H9 (cell line): ENCODE measurements at places on chromosomes 16 and 17.

DNA sequence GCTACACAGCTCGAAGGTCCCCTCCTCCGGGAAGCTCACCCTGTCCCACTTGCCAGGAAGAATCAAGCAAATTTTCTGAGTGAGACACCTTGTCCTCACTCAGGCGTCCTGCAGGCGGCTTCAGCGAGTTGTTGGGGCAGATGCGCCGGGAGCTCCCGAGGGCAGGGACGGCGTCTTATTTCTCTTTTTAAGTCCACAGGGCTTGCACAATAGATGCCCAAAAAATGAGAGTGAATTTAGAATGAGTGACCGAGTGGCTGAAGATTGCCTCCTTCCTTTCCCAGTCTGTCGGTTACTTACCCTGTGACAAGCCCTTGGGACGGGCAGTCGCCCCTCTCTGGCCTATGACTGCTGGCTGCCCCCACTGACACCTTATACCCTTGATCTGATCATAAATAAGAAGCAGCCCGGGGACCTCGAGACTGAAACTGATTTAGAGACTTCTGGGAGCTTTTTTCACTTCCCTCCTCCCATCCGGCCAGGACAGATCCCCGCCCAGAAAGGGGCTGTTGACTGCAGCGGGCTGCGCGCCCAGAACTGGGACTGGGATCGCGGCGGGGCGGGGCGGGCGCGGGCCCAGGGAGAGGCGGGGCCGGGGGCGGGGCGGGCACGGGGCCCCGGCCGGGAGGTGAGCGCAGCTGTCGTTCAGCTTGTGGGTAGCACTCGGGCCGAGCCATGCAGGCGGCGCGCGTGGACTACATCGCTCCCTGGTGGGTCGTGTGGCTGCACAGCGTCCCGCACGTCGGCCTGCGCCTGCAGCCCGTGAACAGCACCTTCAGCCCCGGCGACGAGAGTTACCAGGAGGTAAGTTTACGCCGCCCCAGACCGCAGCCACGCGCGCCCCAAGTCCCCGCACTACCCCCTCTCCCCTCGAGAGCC, at the start of gene TTYH2:
Gene TTYH2 (plus strand): TSS at position 659 of the 879 bp plus-strand sequence. CDS start 17 bp downstream, at position 676.
- peak; percentile 94 for DNase-seq

DNA sequence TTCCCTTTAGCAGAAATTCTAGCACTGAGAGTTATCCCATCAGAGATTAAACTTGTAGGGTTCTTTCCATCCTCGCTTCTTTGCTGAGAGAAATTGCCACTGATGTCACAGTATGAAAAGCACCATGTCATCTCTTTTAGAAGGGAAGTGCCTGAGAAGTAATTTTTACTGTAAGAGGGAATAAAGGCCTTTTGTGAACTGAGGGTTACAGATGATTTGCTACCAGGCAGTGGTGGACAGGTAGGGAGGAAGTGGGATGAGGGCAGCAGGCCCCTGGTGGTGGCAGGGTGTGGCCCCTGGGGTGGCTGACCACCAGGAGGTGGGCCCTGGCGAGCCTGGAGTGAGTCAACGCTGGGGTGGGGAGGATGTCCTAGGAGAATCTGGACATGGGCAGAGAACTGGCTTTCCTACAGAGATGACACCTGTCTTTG, 6.4 kb upstream of the MILR1 start:
- DNase-seq = no peak

DNA sequence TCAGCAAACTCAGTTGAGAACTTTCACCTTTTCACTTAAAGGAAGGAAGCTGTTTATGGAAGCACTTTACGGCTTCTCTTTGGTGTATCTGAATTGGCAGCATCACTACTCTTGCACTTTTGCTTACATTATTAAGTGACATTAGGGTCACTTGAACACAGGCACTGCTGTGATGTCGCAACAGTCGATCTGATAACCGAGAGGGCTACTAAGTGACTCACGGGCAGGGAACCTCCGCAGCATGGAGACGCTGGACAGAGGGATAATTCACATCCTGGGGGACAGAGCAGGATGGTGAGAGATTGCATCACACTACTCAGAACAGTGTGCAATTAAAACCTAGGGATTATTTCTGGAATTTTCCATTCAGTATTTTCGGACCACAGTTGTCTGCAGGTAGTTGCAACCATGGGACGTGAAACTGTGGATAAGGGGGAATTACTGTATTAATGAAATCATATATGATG, 56.5 kb downstream of the DNAH2 start:
- DNase-seq = no peak

DNA sequence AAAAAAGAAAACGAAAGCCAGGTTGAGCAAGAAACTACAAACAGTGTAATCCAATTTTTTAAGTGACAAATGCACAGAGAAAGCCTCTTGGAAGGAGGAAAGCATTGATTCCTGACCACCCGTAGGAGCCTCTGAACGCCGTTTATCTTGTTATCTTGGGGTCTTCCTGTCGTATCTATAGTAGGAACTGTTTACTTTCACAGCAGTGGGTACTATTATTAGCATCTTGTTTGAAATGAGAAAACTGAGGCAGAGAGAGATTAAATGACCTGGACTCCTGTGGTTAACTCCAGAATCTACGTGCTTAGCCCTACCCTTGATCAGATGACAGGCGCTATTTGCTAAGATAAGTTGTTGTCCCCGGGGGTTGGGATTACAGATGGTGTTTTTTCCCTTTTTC, 196.7 kb upstream of the FOXF1 start:
- DNase-seq = no peak

GRCh38 chr17:4540224-4540651, 14.9 kb downstream of the MYBBP1A start:
- peak; percentile 68 for DNase-seq

- no peak for DNase-seq
Observed at GRCh38 chr17:17087424-17088015, 45.3 kb downstream of the MPRIP start.

DNA sequence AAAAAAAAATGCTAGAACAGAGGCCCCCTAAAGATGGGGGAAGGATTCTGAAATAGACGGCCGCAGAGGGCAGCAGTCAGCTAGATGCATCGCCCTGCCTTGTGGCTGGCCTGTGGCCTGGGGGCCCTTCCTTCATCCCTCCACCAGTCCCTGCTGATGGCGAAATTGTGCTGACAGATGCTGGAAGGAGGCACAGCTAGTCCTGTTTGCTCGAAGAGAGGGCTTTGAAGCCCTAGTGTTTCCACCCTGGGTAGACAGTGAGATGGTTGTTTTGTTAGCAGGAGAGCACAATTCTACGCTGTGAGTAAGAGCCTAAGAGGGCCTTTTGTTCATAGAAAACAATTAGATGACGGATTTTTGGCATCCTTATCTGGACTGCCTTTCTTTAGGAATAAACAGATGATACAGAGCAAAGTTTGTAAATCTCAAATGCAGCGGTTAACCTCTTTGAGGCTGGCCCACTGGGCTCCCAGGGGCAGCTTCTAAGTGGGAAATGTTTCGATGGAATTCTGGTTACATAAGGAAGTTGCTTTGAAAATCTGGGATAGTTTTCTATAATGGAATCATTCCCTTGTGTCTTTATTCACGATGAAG, 23.0 kb downstream of the VPS35L start:
- no peak for DNase-seq

DNA sequence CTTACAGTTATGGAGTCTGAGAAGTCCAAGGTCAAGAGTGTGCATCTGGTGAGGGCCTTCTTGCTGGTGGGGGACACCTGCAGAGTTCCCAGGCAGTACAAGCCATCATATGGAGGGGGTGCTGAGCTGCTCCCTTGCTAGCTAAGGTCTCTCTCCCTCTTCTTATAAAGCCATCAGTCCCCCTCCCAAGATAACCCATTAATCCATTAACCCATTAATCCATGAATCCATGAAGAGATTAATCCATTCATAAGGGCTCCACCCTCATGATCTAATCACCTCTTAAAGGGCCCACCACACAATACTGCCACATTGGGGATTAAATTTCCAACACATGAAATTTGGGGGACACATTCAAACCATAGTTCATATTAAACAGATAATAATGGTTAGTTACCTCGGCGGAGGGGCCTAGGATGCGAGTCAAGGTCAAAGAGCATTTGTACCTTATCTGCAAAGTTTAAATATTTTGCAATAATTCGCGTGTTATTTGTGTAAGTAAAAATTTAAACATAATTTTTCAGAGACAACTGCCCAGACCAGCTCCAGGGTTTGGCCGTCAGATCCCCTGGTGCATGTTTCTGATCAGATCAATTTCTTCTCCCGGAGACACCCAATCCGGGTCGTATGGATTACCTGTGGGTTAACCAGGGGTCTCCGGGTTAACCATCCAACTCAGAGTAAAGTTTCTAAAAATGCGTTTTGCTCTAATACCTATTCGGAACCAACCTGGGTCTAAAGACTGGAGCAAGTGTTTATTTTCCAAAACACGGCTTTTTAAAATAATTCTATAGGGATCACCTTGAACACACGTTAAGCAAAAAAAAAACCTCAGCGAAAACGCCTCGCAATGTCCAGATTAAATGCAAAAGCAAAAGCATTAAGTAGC, 740 bp upstream of the POLR3E start:
- no peak for DNase-seq

DNA sequence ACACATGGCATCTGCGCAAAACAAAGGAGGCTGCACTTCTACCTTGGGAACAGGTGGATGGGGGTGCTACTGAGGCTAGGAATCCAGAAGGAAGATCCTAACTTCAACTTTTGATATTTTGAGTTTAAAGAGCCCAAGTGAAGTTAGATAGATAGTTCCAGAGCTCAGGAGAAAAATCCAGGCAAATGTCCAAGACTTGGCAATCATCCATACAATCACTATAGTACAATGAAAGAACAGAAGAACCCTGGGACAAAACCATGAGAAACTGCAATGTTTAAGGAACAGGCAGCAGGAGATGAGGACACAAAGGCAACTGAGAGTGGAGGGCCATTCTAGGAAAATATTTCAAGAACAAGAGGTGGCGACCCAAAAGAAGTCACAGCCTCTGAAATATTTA, 12.4 kb downstream of the CDYL2 start:
- no peak for DNase-seq

- no peak for DNase-seq
Observed at GRCh38 chr16:513950-514349, 13.6 kb upstream of the CAPN15 start.

- DNase-seq = no peak
Observed at GRCh38 chr17:75228305-75228704, 22.8 kb downstream of the NUP85 start.

- DNase-seq = no peak
Observed at GRCh38 chr17:81999976-82000802, 22.5 kb downstream of the CENPX start.

DNA sequence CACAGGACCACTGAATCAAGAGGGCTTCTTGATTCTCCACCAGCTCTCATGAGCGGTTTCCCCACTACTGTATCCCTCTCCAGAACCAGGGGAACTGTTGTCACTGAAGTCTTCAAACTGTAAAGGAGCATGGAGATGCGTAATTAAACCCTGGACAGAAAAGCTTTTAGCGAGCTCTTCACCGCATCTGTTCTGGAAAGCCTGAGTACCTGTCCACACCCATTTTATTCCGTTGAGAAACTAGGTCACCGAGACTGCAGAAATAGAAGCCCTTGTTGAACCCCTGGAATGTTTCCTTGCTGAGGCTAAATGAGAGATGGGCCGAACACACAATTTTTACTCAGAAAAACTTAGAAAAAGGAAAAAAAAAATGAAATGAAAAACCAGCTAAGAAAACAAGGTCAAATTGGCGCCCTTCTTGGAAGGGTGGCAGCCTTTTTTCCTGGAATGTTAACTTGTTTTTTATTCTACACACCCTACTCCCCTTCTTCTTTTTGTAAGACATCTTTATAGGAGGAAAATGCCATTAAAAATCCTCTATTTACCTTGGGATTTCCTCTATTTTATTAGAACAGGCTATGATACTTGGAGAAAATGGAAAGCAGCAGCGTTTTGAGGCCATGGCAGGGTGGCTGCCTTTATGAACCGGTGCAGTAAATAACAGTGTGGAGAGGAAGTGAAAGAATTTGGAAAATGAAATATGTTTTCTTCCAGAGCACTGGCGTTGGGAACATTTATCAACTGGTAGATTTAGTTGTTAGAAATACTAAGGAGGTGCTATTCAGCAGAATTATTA, 52.6 kb upstream of the CRISPLD2 start:
- no peak for DNase-seq
